Left colon (tissue), 2 donors: ENCODE measurements at places on chromosomes 7 and 10. TPM values are rescaled to one million over a fixed set of nuclear protein-coding genes. Genes with fewer than 3 reads are reported as not detected.

Gene TRPV6
- total RNA-seq = 0.21 TPM

Gene TEX47
- total RNA-seq = not detected

Gene AGAP5
- 9.8 TPM for total RNA-seq

Gene ADAM22
- total RNA-seq = 4.3 TPM

Gene PILRA
- 5.2 TPM for total RNA-seq

Gene ZNF783
- 10.6 TPM for total RNA-seq

Gene DENND11
- total RNA-seq = 31.7 TPM

Gene PROSER2
- 10.3 TPM for total RNA-seq

DNA sequence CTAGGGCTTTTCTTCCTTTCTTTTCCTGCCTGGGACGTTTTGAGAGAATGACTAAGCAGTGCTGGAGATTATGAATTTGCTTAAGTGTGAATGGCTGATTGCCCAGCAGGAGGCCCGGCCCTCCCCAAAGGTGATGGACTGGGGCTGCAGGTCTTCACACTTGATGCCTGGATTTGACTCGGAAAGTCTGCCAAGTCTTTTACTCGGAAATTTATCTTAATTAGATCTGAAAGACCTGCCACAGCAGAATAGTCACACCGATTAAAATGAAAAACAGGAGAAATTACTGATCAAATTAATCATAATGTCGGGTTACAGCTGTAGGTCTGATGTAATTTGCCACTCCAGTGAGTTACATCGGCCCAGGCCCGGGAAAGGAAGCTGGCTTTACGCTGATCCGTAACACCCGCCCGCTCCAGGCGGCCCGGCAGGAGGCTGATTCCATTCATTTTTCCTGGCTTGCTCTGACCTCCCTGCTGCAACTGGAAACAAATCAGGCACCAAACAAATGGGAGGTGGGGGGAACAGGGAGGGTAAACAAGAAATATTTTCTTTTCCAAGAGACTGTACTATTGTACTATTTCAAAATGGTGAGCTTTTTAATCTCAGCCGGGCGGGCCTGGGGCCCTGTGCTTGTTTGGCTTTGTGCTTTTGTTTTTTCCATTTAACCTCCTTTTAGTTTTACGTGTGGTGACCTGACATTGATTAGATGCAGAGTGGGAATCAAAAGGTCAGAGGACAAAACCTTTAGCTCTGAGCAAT is 212.4 kb upstream of the YAE1 start:
- DNase-seq = no peak

DNA sequence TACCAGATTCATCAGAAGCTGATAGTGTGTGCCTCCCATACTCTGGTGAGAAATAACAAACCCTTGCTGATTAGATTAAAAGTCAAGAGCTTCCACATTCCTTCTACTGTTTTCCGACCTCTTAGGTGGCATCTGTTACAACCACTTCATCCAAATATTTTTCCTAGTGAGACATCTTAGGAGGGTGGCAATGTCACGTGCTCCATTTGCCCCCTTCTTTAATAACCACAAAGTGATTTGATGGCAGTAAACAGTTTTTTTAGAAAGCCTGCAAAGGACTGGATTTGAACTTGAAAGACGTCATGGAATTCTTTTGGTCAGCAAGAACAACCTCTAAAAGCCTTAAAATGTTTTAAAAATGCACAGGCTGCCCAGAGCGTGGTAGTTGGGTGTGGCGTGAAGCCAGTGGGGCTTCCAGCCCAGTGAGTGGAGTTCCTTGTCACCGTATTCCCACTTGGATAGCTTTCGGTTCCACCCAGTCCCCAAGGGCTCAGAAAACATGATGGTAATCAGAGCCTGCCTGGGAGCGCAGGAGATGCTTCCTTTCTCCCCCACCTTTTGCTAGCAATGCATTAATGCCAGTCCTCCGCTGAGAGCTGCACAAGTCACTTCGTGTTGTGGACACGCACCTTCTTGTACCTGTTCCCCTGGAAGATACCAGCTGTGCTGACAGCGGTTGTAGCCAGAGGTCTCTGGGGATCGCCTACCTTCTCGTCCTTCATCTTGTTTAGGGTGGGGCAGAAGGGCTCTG is 256.4 kb downstream of the KIAA1217 start:
- peak; percentile 36 for DNase-seq

DNA sequence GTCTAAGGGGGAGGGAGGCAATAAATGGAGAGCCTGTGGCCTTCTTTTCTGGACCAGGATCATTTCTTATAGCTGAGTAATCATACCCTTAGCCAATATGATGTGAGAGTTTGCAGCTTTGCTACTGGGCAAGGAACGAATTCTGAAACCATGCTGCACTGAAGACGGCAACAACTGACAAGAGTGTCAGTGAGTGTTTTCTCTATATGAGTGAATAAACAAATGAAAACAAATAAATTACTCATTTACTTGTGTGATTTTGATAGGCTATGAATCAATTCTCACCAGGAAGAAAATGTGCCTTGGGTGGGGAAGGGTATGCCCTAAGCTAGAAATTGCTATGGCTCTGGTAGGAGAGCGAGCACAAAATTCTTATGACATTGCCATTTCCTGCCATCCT is 79.4 kb upstream of the LRRN3 start:
- DNase-seq = no peak

GRCh38 chr10:102601639-102602038 is 42.6 kb upstream of the TRIM8 start:
- DNase-seq = no peak

DNA sequence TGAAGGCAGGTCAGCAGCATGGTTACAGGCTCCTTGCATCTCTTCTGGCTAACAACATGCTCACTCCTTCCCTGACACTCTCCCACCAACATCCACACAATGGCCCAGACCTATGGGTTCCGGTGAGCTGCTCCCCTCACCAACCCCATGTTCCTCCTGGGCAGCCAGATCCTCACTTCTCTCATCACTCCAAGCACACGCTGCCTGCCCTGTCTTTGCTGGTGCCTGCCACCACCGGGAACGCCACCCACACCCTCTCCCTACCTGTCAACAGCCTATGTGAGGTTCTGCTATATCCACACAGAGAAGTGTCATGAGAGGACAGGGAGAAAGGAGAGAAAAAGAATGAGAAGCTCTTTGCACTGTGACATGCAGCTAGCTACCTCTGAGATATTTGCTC is 14.6 kb downstream of the PARP12 start:
- DNase-seq = no peak

GRCh38 chr7:47571331-47572093 is 10.4 kb downstream of the TNS3 start:
- peak; percentile 74 for DNase-seq

GRCh38 chr7:29177963-29178600 is 16.5 kb upstream of the CHN2 start:
- DNase-seq = peak; percentile 45

GRCh38 chr7:130938661-130939060 is 204.7 kb upstream of the KLF14 start:
- DNase-seq = no peak

DNA sequence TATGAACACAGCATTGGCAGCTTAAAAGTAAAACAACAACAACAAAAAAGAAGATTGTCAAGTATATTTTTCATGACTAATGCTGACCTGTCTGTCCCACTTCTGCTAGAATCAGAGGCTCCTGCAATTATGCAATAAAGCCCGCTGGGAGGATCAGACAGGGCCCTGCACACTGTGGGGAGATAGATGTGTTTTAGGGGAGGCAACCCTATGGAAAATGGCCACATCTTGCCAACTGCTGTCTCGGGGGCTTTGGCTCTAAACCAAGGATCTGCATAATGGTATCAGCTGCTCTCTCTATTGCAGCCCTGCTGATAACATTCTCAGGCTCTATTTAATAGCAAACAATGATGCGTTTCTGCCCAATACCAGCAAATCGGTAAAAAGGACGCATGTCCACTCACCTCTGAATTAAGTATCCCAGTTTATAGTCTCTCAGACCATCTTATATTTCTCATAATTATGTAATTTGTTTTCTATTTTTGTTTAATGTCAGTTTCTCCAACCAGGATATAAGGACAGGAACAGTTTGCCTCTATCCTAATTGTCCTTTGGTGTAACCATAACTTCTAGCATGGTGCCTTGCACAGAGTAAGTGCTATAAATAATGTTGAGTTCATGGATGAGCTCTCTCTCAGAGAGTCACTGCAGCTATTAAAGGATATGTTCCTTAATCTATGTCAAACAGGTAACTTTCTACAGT is 15.3 kb upstream of the PRKAR2B start:
- no peak for DNase-seq

GRCh38 chr10:122878799-122879338 is 512 bp downstream of the FAM24B start:
- no peak for DNase-seq

DNA sequence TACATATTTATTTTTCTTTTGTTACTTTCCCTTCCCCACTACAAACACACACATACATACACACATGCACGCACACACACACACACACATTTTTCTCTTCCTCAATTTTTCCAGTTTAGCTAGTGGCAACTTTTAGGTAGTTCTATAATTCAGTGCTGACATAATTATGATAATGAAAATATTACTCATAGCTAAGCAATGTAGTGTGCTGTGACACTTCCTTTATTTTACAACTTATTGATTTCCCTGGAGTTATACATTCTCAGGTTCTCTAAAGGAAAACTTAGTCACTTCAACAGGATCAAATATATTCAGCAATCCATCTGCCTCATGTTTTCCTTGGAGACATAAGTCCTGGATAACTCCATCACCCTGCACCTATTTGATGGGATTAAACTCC is 151.6 kb downstream of the CACNA2D1 start:
- DNase-seq = no peak

DNA sequence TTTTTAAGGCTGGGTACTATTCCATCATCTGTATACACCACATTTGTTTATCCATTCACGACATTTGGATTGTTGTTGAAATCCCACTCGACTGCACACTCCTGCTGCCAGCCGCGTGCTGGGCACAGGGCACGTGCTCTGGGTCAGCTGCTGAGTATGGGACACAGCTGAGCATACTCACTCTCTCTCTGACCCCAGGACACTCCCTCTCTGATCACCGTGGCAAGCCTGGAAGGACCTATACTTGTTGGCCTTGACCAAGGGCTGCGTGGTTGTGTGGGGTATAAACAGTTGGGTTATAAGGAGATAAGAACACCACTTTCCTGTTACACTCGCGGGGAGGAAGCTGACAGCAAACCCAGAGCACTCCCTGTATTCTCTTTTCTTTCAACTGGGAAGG is 153.0 kb upstream of the RHEB start:
- no peak for DNase-seq

DNA sequence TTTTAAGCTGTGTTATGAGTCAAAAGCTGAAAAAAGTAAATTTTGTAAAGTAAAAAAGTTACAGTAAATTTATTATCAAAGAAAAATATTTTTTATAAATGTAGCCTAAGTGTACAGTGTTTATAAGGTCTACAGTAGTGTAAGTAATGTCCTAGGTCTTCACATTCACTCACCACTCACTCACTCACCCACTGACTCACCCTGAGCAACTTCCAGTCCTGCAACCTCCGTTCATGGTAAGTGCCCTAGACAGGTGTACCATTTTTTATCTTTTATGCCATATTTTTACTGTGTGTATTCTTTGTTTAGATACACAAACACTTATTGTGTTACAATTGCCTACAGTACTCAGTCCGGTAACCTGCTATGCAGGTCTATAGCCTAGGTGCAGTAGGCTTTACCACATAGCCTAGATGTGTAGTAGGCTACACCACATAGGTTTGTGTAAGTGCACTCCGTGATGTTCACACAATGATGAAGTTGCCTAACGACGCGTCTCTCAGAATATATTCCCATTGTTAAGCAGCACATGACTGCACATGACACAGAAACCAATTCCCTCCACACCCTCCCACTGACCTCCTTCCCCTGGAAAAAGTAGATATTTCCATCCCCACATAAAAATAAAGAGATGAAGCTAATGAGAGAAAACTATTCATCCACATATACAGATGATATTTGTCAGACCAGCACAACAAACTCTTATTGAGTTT is 44.8 kb upstream of the FGL2 start:
- no peak for DNase-seq

GRCh38 chr10:102757323-102757722 is 13.6 kb downstream of the WBP1L start:
- no peak for DNase-seq

DNA sequence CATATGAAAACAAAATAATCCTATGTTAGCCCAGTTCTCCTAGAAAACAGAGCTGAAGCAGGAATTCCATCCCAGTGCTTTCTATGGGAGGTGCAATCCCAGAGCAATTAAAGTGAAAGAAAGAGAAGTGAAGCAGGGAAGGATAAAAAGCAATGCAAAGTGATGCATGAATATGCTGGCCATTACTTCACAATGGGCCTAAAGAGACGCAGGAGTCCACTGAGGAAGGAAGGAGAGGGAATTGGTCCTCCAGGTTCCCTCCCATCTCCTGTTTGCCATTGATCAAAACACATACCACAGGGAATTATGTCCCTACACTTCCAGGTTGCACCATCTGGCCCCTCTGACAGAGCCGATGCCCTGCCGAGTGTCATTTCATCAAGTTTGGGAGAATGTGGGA is 392.2 kb upstream of the NFE2L3 start:
- DNase-seq = no peak

GRCh38 chr7:1247527-1248041 is 14.9 kb downstream of the UNCX start:
- no peak for DNase-seq

DNA sequence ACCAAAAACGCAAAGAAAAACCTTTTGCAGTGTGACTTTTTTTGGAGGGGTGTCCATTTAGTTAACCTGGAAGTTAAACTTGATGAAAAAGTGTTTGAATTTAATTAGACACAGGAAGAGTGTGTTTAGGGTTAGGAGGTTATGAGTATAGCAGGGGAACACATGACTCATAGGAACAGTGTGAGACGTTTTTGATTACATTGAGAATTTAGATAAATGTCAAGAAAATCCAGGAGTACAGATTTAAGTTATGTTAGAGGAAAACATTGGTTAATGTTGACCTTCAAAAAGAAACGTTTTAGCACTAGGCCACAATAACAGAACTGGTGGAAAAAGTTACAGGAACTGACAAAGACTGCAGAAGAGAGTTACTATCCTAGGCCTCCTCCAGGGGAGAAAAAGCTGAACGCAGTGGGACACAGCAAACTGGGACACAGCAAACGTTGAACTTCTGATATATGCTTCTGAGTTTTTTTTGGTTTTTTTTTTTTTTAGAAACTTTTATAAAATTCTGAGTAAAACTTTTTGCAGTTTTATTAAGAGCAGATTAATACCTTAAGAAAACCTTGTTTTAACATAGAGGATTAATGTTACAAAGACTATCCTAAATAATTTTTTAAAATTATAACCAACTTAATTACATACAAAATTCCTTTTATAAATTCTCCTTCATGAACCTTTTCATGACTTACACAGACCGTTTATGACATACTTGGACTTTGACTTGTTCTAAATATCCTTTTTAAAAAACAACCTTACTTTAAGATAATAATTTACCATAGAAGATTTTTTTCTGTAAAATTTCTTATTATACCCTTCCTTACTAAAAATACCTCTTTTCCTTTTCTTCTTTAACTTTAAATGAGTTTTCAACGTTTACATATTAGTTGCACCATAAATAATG is 22.2 kb downstream of the LANCL2 start:
- DNase-seq = no peak

DNA sequence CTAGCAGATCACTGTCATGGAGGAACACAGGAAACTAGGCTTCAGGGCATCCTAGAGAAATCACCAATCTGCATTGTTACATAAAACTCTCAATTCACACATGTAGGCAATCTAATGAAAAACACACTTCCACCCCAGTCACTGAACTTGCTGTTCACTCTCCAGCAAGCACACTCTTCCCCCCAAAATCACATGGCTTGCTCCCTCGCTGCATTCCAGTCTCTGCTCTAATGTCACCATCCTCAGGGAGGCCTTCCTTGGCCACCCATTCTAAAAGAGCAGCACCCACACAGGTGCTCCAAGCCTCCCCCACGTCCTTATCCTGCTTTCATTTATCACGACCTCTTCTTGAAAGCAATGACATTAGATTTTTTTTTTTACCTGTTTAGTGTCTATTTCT is 19.6 kb downstream of the CUL2 start:
- DNase-seq = no peak
